CD14-positive monocyte (primary cell): ENCODE measurements at places on chromosomes 5 and 9.

DNA sequence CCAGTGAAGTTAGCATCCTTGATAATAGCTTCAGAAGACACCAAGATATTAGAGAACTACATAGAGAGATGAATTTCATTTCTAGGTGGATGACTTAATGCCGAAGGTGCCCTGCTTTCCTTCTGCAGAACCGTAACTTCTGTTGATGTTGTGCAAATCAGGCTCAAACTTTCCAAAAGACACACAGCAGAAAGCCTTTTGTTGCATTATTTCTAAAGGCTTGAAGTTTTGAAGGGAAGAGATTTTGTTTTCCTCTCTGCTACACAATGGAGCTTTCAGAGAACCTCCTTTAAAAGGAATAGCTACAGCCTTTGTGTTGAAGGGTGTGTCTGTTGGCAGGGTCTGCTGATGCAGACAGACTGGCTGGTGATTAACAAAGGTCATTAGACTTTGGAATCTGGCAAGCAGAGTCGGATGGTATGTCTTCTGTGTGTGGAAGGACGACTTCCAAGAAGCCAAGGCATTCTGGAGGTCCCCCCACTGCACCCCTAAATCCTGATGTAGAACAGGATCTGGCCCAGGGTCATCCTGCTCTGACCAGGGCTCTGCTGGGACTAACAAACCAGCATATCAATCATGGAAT lies 57.8 kb downstream of the ZNF462 start:
- no peak for DNase-seq

DNA sequence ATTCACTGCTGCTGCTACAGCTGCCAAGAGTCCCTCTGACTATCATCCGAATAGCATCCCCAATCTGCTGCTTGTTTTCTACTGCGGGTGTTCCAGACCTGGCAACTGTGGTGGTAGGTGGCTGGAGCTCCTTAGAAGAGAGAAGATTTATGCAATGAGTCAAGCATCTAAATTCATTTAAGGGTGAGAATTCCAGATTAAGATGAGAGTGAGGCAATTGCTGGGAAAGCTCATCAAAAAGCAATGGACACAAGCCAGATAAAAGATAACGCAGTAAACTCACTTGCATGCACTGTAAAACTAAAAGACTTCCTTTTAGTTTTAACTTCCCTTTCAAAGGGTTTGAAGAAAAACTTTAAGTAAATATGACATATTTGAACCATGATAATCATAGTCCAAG lies 3.9 kb downstream of the PLK2 start:
- DNase-seq = no peak

- no peak for DNase-seq
These were observed 94.9 kb downstream of the TLE1 start for GRCh38 chr9:81594415-81594814.

DNA sequence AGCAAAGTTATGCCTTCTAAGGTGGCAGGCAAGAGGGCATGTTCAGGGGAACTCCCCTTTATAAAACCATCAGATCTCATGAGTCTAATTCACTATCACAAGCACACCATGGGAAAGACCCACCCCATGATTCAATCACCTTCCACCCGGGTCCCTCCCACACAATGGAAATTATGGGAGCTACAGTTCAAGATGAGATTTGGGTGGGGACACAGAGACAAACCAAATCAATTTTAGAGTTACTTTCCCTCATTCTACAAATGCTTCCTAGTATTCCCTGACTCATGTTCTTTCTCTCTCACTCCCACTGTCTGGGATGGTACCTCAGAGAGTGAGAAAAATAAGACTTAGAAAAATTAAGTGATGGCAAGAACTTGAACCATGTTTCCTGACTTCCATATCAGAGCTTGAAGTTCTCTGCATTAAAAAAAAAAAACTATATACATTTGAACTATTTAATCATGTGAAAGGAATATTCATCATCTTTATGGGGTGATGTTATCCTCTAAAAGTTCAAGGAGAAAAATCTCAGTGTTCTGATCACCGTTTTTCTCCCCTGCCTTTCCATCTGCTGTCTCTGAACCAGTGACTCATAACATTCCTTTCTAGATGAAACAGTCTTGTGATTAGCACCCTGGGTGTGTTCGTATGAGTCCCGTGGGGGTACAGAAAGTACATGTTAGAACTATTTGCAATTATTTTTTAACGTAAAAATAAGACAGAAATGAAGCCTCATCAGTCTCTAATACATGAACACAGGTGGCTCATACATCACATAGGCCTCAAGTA lies 282.9 kb downstream of the SLF1 start:
- no peak for DNase-seq

- no peak for DNase-seq
These were observed 686.5 kb upstream of the DMAC1 start for GRCh38 chr9:8486095-8486494.

GRCh38 chr9:74973714-74974113 lies 21.0 kb upstream of the C9orf40 start:
- DNase-seq = no peak

- no peak for DNase-seq
These were observed 16.2 kb downstream of the MTREX start for GRCh38 chr5:55324006-55324405.

DNA sequence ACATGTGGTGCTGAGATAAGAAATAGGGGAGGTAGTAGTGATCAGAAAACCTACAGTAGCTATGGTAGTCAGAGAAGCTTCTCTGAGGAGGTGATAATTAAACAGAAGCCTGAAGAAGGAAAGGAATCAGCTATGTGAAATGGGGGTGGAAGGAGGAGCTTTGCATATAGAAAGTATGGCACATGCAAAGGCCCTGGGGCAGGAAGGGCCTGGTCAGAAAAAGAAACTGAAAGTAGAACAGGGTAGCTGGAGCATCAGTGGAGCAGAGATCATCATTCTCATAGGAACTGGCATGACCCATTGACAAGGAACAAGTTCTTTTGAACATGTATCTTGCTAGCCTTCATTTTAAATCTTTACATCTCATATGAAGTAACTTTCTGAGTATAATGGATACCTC lies 80.7 kb upstream of the ADRA1B start:
- no peak for DNase-seq

DNA sequence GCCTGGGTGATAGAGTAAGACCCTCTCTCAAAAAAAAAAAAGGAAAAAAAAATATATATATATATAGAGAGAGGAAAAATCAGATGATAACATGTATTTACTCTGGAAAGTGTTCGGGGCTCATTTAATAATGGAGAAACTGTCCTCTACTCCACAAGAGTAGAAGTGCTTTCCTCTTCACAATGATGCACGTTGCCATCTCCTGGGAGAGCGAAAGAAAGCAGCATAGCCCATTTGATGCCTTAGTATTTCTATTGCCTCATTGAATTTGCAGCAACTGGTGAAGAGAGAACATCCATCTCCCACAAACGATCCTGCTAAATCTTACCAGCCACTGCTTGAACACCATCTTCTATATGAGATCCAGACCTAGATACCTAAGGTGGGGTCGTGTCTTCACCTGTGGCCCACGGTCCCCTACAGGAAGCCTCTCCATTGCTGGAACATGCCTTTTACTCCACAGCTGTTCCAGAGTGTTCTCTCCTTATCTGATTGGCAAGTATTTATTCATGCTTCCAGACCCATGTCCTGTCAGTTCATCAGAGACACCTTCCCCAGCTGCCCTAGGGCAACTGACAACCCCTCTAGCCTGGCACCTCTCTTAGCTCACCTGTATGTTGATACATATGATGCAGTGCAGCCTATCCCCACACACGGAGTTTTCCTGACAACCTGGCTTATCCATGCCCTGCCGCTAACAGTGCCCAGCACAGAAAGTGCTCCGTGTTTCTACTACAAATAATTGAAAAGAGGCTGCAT lies 115.3 kb downstream of the MARCHF11 start:
- DNase-seq = no peak

DNA sequence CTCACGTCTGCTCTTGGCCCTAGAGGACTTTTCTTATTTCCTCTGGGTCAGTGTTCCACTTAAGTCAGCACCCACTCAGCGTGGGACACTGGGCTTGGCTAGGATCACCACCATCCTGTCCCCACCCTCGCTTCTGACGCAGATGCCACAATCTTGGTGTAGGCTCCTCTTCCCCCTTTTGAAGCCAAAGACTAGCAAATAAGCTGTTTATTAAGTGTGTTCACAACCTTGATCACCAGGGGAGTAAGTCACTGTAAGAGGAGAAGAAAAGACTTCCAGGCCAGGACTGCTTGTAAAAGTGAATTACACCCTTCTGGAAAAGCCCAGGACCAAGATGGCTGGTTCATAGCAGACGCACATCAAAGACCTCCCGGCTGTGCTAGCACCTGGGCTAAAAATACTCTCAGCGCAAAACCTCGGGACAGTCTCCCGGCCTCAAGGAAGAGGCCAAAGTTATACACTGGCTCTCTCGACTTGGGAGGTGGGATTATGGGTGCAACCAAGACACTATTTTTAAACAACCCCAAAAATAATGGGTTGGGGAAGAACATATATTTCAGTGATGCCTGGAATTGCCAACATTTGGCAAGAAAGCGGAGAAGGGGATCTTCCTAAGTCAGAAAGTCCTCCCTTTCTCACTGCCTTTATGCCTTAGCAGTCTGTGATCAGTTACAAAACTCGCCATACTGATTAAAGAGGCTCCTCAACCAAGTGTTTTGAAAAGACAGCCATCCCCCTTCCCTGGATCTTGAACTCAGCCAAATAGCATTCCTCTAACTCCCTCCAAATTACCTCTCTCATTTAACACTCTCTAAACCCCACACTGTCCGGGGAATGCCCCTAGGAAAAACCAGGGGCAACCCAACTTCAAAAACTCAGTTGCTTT lies 69.4 kb downstream of the RAPGEF1 start:
- DNase-seq = peak; percentile 57

DNA sequence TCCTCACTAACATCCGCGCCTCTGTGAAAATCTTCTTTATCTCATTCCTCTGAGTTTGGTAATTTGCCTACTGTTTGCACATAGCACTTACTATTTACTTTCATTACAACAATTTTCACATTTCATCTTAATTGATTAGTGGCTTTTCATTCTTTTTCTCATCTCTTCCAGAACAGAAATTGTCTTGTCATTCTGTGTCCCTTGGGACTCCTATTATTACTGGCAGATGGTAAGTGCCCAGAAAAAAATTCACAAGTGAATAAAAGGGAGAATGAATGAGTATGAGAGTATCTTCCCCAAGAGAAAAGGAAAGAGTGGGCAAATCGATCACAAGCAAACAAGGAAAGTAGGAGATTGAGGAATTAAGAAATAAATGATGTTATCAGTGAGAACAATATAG lies 876.1 kb downstream of the TLE4 start:
- DNase-seq = no peak

DNA sequence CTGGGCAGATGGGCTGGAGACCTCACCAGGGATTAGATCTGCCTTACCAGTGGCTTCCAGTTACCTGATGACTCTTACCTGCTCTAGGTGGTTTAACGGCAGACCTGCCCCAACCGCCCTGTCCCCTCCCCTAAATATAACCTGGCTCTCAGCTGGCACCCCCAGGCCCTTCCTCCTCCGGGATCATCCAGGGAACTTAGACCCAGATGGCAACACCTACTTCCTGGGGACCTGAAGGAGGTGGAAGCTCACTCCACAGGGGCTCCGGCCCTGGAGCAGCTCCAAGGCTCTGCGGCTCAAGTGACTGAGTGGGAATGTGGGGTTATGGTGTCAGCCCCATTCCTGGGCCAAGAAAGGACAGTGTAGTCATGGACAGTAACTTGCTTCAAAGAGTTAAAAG lies 130.4 kb downstream of the OLFM1 start:
- DNase-seq = no peak

DNA sequence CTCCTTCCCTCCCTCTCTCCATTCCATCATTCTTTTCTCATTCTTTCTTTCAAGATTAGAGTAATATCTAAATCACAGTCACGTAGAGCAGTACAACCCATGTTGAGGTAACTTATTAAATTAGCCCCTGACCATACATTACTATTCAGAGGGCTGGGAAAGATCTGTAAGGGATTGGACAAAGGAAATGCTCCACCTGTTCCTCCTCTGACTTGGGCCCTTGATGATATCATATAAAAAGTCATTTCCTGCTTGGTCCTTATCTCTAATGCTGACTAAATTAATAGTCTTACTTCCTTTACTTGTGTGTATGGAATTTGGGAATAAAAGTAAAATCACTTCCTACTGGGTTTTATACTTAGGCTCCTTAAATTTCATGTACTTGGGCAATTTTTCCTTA lies 40.8 kb downstream of the SNX18 start:
- DNase-seq = no peak

DNA sequence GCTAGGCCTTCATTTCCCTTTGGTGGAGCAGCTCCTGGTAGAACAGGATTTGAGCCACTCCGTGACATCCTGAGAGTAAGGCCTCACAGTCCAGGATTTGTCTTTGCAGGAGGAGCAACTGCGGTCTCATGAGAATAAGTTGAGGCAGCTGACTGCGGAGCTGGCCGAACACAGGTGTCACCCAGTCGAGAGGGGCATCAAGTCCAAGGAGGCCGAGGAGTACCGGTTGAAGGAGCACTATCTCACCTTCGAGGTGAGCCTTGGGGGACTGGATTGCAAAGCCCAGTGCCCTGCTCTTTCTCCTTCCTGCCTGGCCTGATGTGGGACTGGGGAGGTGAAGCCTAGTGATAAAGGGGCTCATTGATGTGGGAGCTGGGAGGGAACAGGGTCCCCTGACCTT lies 44.3 kb downstream of the PSD2 start:
- no peak for DNase-seq

GRCh38 chr5:62489471-62489870 lies 76.9 kb downstream of the IPO11 start:
- no peak for DNase-seq

- no peak for DNase-seq
These were observed 5.1 kb downstream of the LIFR start for GRCh38 chr5:38551030-38552017.

- DNase-seq = no peak
These were observed 266.6 kb upstream of the GAS1 start for GRCh38 chr9:87213948-87214347.

DNA sequence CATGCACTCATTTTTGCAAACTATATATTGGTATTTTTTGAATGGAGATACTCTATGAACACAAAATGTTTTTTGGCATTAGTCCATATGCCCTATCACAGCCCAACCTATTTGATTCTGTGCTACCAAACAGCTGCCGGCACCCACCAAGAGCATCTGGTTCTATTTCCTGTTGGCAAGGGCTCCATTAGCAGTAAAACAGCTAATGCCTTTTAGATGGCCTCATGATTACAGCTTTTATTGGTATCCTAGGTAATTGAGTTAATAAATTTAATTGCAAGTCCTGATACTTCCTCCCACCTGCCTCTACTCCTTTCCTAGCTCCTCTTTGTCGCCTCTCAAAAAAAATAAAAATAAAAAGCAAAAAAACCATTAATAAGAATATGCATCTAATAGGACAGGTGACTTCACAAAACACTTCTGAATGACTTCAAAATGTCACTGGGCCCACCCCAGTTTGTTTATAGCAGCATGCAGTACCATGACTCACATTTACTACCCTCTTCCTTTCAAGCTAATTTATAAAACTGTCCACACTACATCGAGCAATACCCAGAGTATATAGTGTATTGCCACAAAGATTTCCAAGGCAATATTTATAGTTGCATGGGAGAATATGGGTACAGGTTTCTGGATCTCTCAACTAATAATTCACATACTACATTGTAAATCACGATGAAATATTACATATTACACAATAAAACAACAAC lies 620.4 kb downstream of the SLCO4C1 start:
- DNase-seq = no peak
